ENCODE measurements at places on chromosomes 7 and 10.

DNA sequence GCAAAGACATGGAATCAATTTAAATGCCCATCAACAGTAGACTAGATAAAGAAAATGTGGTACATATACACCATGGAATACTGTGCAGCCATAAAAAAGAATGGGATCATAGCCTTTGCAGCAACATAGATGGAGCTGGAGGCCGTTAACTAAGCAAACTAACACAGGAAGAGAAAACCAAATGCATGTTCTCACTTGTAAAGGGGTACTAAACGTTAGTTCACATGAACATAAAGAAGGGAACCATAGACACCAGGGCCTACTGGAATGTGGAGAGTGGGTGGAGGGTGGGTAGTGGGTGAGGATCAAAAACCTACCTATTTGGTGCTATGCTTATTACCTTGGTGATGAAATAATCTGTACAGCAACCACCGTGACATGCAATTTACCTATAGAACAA lies 78.4 kb upstream of the GSDME start:
- DNase-seq, result no peak

GRCh38 chr7:156578578-156578940 lies 62.0 kb upstream of the RNF32 start:
- DNase-seq, result no peak

DNA sequence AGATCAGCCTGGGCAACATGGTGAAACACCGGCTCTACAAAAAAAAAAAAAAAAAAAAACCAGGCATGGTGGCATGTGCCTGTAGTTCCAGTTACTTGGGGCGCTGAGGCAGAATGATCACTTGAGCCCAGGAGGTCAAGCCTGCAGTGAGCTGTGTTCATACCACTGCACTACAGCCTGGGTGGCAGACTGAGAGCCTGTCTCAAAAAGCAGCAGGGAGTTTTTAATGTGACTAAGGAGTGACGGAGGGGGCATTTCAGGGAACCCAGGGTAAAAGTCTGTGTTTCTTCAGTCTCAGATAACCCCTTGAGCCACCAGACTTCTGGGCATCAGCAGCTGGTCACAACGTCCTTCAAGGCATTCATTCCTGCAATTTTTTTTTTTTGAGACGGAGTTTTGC lies 2.2 kb upstream of the C10orf95 start:
- DNase-seq, result no peak

GRCh38 chr7:16479591-16479990 lies 14.1 kb upstream of the SOSTDC1 start:
- DNase-seq, result no peak

DNA sequence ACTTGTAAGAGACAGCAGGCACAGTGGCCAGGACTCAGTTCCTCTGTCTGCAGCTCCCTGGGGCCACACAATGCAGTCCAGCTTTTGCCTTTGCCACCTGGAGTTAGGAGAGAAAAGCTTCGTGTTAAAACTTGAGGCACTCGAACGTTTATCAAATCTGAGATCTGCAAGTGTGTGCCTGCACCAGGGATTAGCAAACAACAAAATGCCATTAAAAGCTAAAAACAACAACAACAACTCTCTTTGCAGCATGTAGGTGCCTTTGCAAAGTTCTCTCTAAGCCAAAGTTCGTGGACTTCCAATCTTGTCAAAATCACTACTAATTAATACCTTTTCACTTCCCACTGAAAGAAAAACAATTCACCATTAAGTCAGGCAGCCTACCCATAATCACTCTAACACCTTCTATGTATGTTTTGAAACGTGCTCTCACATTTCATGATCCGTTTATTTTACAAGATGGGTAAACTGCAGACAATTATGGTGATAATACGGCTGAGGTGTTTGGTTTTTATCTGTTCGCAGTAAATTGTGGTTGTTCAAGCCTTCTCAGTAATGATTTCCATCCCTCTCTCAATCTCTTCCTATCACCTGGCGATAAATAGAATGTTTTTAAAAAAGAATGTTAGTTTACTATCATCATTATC lies 36.2 kb upstream of the SDK1 start:
- DNase-seq, result no peak

- DNase-seq, result no peak
Observed at GRCh38 chr10:13758312-13758711, 171.5 kb downstream of the PRPF18 start.

DNA sequence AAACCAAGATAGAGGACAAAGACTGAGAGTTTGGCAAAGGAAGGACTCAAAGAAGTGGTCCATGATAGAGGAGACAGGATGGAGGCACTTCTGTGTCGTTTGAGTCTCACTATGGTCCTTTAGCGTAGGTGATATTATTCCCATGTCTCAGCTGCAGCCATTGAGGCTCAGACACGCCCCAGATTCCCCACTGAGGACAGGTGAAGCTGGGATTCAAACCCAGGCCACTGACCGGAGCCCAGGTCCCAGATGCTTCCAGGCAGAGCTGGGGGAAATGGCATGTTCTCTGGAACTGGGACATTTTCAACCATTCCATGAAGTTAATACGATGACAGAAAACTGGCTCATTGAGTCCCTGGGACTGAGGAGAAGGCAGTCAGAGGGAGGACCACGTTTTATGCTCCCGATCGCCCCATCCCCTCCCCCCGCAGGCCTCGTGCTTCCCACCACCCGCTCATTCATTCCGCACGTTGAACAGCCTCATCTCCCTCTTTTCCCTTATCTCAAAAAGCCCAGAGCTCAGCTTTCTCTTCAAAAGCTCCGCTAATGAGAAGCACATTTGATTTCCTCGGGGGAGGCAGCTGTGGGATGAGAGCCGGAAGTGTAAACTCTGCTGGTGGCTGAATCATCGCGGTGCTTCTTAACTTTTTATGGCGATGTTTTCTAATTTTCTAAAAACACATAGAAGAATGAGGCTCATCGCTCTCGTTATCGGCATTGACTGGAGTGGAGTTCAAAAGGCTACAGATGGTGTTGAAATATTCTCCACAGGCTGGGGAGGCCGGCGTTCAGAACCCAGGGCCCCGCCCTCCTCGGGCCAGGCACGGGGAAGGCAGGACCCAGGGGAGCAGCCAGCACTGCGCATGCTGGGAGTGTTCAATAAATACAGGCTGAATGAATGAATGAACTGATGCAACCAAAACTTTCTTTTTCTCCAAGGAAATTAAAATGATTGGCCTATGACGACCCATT lies 64.0 kb downstream of the OAT start:
- DNase-seq, result no peak

DNA sequence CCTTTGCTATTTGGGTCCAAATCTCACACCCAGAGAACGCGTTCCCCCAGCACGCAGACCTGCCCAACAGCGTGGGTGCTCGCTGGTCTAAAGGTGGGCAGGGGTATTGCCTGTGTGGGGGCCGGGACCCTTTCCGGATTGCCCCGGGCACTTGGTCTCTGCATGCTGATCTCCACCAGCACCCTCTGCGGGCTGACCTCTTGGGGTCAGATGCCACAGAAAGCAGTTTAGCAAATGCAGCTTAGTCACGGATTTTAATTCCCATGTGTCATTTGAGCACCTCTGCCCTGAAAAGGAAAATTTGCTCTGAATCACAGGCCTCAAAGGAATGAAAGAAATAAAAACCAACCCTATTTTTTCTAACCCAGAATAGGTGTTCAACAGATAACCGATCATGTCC lies 46.7 kb downstream of the PKD1L1 start:
- DNase-seq, result no peak

GRCh38 chr10:61841338-61841875 lies 60.1 kb upstream of the ARID5B start:
- no peak for DNase-seq

DNA sequence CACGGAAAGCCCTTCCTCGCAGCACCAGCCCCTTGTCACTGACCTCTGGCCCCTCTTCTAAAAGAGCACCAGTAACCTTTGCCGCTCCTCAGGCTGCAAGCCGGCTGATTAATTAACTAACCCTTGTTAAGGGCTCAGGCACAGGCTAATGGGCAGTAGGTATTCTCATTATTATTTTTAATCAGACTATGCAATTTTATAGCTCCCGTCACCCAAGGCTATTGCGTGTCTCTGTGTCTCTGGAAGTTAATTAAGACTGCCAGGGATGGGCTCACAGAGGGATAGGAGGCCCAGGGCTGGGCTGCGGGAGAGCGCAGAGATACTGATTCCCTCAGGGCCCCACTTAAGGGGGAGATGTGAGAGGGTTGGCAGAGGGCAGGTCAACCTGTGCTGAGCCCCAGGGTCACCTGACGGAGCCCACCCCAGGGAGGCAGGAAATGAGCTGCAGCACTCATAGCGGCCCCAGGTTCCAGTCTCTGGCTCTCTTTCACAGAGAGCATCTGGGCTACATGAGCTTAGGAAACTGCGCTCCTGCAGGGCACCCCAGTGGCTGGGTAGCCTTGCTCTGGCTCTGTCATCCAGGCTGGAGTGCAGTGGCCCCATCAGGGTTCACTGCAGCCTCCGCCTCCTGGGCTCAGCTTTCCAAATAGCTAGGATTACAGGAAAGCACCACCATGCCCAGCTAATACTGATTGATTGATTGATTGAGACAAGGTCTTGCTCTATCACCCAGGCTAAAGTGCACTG lies 92.2 kb upstream of the LRRC4 start:
- DNase-seq, result no peak

GRCh38 chr7:8051998-8052397 lies 83.4 kb downstream of the GLCCI1 start:
- no peak for DNase-seq

DNA sequence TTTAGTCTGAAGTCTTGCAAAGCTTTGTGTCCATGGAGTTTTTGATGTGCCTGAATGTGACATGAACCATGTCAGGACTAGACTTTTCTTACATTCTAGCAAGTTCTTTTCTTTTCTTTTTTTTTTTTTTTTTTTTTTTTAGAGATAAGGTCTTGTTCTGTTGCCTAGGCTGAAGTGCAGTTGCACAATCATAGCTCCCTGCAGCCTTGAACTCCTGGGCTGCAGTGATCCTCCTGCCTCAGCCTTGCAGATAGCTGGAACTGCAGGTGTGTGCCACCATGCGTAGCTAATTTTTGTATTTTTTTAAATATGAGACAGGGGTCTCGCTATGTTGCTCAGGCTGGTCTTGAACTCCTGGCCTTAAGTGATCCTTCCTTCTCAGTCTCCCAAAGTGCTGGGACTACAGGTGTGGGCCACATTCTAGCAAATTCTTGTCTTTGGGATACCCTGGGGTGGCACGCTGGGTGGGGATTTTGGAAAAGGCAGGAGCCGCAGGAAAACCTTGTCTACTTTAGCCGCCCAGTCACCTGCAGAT lies 152.8 kb downstream of the SVIL start:
- no peak for DNase-seq

DNA sequence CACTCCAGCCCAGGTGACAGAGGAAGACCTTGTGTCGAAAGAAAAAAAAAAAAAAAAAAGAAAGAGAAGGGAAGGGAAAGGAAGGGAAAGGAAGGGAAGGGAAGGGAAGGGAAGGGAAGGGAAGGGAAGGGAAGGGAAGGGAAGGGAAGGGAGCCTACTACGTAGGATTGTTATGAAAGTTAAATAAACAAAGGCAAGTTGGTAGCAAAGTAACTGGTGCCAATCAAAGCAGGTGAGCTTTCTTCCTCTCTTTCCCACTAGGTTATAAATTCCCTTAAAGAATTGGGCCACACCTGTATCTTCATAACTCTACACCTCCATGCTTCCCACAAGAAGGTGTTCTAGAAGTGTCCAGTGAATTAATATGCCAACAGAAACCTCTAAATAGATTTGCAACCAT lies 96.3 kb upstream of the AFAP1L2 start:
- no peak for DNase-seq

DNA sequence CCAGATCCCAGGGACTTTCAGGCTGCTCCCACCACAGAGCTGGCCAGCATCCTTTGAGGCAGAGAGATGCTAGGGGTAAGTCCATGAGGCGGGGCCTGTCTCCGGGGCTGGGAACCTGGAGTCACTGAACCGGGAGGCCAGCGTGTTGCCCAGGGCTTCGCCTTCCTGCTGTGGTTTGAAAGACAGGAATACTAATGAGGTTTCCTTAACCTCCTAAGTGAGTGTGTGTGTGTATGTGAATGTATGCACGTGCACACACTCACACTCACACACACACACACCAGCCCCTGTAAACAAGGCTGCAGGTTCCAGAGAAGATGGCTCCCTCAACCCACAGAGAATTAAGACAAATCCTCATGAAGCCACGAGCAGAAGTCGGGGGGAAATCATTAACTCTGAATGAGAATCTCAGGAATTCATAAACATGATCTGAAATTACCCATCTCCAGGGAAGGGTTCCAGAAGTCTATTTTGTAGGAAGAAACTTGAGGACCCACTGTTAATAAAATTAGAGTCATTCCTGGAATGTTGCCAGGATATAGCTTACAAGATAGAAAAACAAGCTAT lies 20.3 kb upstream of the PFKP start:
- DNase-seq, result no peak

DNA sequence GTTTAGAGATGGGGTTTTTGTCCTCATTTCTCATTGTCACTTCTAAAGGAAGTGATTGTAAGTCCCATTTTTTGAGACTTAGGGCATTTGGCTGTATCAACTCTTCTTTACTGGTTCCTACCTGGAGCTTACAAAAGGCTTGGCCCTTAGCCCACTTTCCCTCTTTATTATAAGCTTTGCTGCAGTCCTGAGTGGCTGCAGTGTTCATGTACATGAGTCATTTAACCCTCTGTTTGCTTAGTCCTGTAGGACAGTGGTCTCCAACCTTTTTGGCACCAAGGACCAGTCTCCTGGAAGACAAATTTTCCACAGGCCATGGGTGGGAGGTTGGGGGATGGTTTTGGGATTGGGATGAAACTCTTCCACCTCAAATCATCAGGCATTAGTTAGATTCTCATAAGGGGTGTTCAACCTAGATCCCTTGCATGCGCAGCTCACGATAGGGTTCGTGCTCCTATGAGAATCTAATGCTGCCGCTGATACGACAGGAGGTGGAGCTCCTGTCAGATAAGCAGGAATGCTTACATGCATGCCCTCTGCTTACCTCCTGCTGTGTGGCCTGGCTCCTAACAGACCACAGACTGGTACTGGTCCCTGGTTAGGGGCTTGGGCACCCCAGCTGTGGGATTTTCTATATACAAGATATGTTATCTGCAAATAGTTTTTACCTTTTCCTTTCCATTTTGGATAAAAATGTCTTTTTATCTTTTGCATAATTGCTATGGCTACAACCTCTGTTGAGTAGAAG lies 99.7 kb downstream of the CCSER2 start:
- no peak for DNase-seq

DNA sequence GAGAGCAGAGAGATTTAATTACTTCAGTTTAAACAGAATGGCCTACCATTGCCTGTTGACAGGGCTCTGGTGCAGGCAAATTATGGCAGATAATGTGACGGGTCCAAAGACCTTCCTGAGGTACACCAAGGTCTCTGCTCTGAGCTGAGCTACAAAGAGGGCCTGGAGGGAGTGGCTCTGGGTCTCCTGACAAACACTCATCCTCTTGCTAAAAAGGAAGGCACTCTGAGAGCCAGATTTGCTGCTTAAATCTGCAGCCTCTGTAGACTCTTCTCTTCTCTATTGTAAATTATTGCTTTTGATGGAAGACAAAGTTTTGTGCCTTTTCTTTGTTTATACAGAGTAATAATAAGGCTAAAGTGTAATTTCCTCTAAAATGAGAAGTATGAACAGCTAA lies 529.5 kb upstream of the FZD8 start:
- DNase-seq, result no peak

- DNase-seq, result no peak
Observed at GRCh38 chr7:94701555-94701973, 45.6 kb upstream of the SGCE start.

Data from effector memory CD4-positive, alpha-beta T cell (primary cell).